ENCODE measurements at places on chromosomes 2 and 18.

DNA sequence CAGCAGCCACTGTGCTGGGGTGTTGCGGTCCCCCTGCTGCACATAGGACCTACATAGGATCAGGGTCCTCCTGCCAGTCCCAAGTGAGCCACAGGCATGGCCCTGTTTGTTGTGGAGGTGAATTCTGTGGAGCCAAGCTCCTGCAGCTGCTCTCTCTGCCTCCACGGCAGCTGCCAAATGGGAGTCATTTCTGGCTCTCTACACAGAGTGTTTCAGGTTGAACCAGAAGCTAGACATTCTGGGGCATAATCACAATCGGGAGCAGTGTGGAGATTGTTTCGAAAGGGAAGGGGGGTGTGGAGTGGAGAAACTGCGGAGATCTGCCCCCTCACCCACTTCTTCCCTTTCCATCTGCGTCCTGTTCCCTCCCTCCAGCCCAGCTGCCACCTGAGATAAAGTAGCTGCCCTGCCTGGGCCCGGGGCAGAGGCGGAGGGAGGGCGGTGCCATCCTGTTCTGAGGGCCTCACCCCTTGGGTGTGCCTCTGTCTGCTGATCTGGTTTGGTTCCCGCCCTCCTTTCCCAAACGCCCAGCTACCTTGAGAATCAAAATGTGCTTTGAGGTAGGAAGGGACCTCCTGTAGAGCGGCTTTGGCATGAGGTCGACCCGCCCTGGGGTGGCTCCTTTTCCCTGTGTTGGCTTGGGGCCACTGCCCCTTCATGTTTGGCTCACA lies 139.4 kb downstream of the WDSUB1 start:
- no peak for DNase-seq

- DNase-seq = no peak
Observed at GRCh38 chr2:212361174-212361756, 177.3 kb downstream of the ERBB4 start.

DNA sequence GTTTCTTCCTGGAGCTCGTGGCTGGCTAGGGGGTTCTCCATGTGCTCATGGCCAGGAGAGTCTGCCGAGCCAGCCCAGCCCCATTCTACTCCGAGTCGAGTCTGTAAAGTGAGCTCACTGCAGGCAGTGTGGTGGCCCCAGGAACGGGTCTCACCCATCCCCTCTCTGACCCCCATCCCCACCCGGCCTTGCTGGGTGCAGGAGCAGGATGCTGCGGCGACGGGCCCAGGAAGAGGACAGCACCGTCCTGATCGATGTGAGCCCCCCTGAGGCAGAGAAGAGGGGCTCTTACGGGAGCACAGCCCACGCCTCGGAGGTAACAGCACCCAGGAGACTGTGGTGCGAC lies 1.4 kb downstream of the ANO7 start:
- DNase-seq = no peak

- DNase-seq = no peak
Observed at GRCh38 chr18:28086670-28087552, 90.0 kb downstream of the CDH2 start.

DNA sequence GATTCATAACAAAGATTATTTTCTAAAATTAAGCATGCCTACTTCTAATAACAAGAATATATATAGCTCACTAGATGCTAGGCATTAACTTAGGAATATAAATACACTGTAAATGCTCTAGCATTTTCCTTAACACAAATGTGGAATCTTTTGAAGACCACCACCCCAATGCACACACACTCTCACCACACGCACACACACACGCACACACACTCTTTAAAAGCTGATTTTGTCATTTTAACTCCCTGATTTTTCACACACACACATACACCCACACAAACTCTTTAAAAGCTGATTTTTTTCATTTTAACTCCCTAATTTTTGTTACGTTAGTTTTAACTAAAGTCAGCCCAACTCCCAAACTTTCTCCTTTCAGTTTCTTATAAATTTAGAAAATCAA lies 3.0 kb downstream of the COL5A2 start:
- DNase-seq = no peak

DNA sequence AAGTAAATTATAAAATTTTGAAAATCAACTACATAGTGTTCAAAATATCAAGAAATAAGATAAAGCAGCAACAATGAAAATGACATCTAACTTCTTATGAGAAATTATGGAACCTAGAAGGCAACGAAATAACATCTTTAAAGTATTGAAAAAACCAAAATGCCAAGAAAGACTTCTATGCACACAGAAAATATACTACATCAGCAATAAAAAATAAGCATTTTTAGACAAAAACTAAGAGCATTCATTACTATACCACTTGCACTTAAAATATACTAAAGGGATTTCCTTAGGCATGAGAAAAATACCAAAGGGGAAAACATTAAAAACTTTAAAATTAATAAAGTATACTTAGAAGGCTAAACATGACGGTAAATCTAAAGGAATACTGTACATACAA lies 556.3 kb downstream of the NUP35 start:
- DNase-seq = no peak

- no peak for DNase-seq
Observed at GRCh38 chr2:59239146-59239545, 998.0 kb upstream of the FANCL start.

- no peak for DNase-seq
Observed at GRCh38 chr2:152078662-152079061, 20.2 kb downstream of the CACNB4 start.

GRCh38 chr2:127657232-127657595 lies 11.3 kb downstream of the GPR17 start:
- no peak for DNase-seq

All from activated CD4-positive, alpha-beta T cell treated with anti-CD3 and anti-CD28 coated beads, Interleukin-2, Interleukin-6, amounts not matched to agents 100 ng/mL and 50 ng/mL, durations not matched to agents 16 hours and 8 hours (primary cell).